ENCODE measurements at places on chromosomes 12 and 14.

GRCh38 chr14:67426161-67426560, 14.2 kb upstream of the PLEK2 start:
- DNase-seq: no peak

- no peak for DNase-seq
Observed at GRCh38 chr14:68474741-68475140, 318.1 kb downstream of the ZFP36L1 start.

GRCh38 chr12:49358483-49359141, 8.7 kb upstream of the SPATS2 start:
- DNase-seq: no peak

- DNase-seq: no peak
Observed at GRCh38 chr12:55818140-55818728, 393 bp downstream of the ORMDL2 start.

GRCh38 chr12:99277591-99278379, 369.8 kb upstream of the GARIN6 start:
- DNase-seq: no peak

Measured in stimulated activated CD4-positive, alpha-beta T cell treated with anti-CD3 and anti-CD28 coated beads, Interleukin-4, amount 100 ng/mL, for 48 hours (primary cell).